ENCODE measurements at places on chromosomes 3 and 15.

GRCh38 chr3:117853923-117854668 is 1144.5 kb downstream of the TUSC7 start:
- no peak for DNase-seq

- no peak for DNase-seq
These were observed 1.7 kb downstream of the DTWD1 start for GRCh38 chr15:49622561-49622960.

DNA sequence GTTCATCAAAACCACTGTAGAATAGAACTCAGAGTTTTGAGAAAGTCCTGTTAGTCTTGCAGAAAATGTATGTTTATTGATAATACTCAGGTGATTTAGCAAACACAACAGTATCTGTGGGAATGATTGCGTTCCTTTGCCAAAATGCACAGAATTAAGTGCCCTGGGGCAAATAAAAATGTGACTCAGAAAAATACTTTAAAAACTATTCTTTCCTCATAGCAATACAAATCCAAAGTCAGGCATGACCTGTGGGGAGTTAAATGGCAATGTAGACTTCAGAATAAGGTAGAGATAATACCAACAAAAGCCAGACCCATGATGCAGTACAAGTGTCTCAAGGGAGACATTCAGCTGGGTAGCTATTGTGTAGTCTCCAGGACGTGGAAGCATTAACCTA is 72.3 kb upstream of the SNTN start:
- no peak for DNase-seq

DNA sequence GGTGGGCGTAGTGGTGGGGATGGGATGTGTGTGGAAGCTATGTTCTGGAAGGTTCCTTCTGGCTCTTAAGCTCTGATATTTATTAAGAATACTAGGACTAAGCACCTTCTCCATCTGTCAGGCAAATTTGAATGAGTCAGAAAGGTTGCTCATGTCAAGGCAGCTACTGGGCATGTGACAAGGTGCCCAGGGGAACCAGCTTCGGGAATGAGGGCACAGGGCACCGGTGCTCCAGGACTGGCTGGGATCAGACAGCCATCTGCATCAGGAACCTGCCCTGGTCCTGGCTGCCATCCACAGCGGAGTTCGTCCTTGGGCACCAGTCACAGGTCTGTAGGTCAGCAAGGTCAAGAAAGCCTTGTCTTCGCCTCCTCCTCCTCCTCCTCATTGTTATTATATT is 32.5 kb downstream of the CA12 start:
- no peak for DNase-seq

GRCh38 chr3:71309342-71309741 is 274.2 kb downstream of the FOXP1 start:
- DNase-seq = no peak

- no peak for DNase-seq
These were observed 24.5 kb upstream of the BCL6 start for GRCh38 chr3:187769771-187770170.

GRCh38 chr3:187982142-187982541 is 171.8 kb upstream of the LPP start:
- no peak for DNase-seq

DNA sequence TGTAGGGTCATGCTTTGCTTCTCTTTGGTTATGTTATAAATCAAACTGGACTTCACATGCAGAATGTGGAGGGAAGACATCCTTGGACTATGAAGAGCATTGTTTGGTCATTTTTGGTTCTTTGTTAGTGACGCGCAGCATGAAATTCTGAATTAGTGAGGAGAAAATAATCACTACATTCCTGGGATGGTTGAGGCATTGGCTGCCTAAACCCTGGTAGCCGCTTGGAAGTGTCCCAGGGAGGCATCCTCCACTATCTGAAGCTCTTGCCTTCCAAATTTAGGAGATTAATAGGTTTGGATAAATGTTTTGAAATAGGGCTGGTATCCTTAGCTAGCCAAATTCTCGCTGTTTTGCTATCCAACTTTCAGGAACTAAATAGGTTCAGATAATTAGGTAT is 96.2 kb downstream of the CLSTN2 start:
- no peak for DNase-seq

- no peak for DNase-seq
These were observed 44.6 kb downstream of the EIF4E3 start for GRCh38 chr3:71680603-71681002.

- DNase-seq = no peak
These were observed 73.1 kb upstream of the PRTG start for GRCh38 chr15:55816017-55816416.

Measured in stimulated activated CD8-positive, alpha-beta memory T cell treated with anti-CD3 and anti-CD28 coated beads, Interleukin-15, amount 100 ng/mL, for 4 hours (primary cell).